ENCODE measurements at places on chromosomes 2 and 18.

DNA sequence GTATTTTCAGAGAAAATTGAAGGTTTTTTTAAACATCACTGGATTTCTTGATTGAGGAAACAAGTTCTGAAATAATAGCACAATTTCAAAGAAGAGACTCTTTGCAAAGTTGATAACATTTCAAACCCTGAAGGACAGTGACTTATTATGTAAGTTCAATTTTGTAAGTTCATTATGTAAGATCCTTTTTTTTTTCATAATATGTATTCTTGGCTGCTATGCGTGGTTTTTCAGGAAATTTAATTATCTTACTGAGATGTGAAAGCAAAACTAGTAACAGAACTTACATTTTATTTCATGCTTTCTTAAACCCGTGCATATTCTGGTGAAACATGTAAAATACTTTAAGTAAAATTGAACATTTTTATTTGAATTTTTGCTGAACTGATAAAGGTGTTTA, 65.4 kb downstream of the RIF1 start:
- no peak for DNase-seq

DNA sequence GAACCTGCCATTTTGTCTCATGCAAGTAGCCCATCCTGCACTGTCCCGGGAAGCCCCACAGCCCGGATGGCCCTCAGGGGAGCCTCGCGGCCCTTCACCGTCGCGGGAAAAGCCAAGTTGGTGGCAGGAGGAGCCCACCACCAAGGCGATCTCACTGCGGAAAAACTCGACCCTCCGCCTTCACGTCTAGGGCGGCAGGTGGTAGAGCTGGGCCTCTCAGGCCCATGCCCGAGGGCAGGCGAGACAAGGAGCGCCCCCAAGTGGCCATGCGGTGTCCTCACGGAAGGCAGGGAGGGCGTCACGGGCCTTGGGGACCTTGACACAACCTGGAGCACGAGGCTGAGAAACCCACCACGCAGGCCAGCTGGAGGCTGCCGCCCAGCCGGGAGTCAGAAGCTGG, 34.8 kb upstream of the SKA1 start:
- DNase-seq: no peak

- no peak for DNase-seq
These were observed 154.1 kb downstream of the BAZ2B start for GRCh38 chr2:159462201-159462785.

DNA sequence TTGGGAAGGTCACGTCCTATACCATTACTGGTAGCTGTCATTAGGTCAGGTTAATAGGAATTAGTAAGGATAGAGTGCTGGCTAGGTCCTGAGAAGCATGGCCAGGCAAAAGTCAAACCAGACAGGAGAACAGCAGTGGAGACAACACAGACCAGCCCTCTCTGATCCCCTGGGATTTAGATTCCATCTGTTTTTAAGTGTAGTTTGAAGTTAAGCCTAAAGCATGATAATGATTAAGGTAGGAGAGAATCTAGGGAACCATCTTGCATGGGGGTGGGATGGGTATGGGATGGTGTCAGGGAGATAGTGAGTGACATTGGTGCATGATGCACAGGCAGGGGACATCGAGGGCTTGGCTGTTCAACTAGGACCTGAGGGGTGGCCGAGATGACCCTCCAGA, 96.6 kb downstream of the MYCN start:
- no peak for DNase-seq

DNA sequence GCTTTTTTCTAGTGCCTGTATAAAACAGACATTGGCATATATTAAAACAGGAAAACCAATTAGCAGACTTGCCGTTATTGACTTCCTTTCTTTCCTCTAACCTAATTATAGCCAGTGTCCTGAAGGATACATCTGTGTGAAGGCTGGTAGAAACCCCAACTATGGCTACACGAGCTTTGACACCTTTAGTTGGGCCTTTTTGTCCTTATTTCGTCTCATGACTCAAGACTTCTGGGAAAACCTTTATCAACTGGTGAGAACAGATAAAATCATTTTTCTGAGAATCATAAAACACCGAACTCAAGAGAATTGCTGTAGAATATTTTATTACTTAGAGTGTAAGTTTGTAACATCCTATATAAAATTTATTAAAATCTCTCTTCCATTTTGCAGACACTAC, 74.3 kb downstream of the SCN2A start:
- no peak for DNase-seq

DNA sequence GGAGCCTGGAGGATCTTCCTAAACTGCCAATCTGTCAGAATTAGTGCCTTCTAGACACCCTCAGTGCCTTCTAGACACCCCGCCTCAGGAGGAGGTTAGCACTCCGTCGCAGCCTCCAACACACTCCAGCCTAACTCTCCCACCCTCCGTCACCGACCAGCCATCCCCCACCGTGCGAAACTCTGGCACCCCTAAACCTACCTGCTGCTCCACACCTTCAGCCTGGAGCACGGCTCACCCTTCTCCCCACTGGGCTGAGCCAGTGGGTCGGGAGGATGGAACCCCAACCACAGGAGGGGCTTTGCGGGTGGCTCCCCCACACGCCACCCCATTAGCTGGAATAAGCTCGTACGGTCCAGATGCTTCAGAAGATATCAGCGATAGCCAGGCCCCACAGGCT, 468.9 kb upstream of the HS6ST1 start:
- DNase-seq: peak; percentile 42

GRCh38 chr18:35457140-35457704, 40.5 kb downstream of the INO80C start:
- no peak for DNase-seq

GRCh38 chr2:193088026-193088425, 893.3 kb upstream of the TMEFF2 start:
- no peak for DNase-seq

GRCh38 chr18:23209031-23209430, 73.7 kb downstream of the CABLES1 start:
- DNase-seq: no peak

DNA sequence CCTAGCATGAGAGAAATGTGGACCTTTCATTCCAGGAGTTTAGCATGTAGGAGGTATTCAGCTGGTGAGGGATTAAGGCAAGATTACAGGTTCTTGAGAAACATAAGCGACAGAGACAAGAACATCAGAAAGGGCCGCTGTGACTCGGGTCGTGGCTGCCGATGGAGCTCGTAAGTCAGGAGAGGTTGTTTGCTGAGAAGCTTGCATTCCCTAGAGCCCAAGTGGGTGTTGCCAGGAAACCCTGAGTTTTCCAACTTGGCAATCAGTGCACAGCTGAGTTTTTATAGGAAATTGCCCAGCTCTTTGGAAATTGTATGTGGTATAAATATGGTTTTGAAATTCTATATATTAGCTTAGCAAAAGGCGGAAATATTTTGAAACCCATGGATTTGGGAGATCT, 46.4 kb upstream of the CYP1B1 start:
- DNase-seq: no peak

DNA sequence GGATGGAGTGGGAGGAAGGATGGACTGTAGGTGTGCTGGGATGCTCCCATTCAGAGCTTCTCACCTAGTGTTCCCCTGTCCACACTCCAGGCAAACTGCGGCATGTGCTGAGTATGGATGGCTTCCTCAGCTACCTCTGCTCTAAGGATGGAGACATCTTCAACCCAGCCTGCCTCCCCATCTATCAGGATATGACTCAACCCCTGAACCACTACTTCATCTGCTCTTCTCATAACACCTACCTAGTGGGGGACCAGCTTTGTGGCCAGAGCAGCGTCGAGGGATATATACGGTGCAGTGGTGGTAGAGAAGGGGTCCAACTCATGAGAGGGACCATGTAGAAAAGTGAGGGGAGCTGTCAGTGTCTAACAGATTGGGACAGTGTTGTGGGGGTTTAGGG, 20.2 kb downstream of the PLCD4 start:
- DNase-seq: no peak

GRCh38 chr2:173414823-173415322, 60.2 kb downstream of the CDCA7 start:
- DNase-seq: no peak

GRCh38 chr18:22179174-22179573, 9.8 kb downstream of the GATA6 start:
- DNase-seq: no peak

- DNase-seq: no peak
These were observed 106.9 kb upstream of the THOC1 start for GRCh38 chr18:374721-375168.

GRCh38 chr2:223122781-223123180, 70.8 kb downstream of the KCNE4 start:
- no peak for DNase-seq

DNA sequence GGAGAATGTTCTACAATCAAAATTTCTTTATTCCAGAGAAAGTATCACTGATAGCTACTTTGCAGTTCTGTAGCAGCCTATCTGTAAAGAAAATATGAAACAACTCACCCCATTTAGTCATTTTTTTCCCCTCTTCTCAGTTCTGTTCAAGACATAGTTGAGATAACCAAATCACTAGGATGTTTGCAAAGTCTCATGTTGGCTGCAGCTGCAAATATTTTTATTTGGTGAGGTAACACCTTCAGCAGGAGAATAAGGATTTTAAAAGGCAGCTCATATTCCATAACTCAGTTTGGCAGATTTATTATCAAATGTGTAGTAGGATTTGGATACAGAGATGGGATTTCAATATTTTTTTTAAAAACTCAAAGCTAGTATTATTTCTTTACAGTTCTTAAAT, 41.0 kb downstream of the HNRNPLL start:
- DNase-seq: no peak

DNA sequence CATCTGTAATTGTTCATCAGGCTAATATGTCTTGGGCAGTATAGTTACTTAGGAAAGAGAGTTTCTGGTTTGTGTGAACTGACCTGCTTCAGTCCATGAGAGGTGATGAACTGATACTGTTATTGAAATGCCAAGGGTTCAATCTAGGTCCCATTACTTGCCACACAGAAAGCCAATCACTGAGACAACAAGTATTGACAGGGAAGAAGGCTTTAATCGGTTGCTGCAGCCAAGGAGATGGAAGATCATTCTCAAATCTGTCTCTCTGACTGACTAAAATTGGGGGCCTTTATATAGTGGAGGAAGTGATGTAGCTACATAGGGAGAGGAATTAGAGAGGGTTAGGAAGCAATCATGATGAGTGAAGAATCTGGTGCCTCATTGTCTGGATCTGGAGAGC, 19.9 kb upstream of the FAM98A start:
- no peak for DNase-seq

DNA sequence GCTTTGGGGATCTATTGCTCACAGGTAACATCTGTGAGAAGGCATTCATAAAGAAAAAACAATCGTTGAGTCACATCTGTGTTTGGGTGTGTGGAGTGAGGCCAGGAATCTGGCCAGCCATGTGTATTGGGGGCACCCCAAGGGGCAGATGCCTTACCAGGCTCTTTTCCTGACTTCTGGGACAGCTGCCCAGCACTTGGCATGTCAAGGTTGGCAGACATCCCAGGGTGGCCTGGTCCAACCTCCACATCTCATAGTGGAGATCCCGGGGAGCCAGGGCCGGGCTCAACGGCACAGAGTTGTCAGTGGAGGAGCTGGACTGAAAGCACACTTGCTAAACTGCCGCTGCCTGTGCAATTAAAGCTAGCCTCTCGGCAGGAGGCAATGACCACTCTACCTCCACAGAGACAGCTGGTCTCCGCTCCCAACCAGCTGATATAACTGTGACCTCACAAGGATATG, 75.3 kb upstream of the MGAT4A start:
- DNase-seq: no peak

DNA sequence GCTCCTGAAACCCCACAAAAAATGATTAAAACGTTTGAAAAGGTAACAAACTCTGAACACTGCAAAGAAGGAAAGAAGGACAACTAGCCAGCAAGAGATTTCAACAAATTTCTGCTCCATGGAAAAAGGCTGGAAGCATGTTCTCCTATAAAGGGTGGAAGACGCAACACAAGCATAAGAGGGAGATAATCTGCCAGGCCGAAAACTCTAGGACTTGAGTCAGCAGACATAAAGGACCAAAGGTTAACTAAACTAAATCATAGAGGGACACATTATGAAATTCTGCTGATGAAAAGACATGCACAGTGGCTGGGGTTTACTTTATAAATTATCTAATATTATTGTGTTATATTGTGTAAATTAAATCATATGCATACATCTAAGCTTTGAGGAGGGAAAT, 6.8 kb downstream of the NPHP1 start:
- no peak for DNase-seq

DNA sequence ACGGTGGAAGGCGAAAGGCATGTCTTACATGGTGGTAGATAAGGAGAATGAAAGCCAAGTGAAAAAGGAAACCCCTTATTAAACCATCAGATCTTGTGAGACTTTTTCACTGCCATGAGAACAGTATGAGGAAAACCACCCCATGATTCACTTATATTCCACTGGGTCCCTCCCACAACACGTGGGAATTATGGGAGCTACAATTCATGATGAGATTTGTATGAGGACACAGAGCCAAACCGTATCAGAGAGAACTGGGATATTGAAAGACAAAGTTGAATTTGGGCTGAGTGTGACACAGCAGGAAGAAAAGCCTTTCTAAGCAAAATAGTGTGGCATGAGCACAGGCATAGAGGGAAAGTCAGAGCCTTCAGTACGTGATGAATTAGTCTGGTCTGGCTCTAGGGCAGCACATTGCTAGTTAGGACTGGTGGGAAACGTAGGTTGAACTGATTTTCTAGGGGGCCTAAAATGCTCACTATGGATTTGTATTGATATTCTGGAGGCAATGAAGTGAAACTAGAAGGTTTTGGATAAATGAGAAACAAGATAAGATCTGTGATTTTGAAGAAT, 84.8 kb upstream of the RND3 start:
- DNase-seq: no peak

- DNase-seq: no peak
These were observed 573.5 kb upstream of the SETBP1 start for GRCh38 chr18:44107187-44107586.

- DNase-seq: no peak
These were observed 98.2 kb downstream of the TNS1 start for GRCh38 chr2:217904614-217904965.

GRCh38 chr18:57801761-57802212, 1.3 kb downstream of the ATP8B1 start:
- DNase-seq: no peak

DNA sequence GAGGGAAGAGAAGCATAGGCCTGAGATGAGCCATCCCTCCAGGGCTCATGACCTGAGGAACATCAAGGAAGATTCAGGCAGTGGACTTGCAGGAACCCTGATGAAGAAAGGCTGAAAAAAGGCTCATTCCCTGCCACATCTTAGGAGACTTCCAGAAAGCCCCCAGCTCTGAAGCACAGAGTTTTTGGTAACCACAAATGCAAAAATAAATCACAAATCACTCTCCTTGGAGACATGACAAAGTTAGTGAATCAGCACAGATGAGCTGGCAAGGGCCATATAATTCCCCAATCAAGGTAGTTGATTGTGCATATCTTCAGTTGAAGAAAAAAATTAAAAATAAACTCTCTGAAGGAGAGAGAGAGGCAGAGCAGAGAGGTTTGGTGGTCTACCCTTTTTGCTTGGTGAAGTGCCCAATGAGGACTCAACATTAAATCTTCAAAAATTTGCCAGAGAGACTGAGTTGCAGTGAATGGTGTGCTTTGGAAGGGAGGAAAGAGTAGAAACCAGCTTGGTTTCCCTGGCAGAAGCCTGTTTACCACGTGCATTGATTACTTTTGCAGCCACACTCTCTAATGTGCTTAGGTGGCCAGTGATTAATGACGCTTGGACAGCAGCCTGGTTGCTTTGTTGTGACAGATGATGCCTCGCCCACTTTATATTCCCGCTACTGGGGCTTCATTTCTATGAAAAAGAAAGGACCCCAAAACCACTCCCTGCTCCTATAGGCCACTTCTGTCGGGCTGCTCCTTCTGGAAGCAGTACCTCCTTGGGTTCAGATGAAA, 257.4 kb upstream of the SLC14A2 start:
- no peak for DNase-seq

- no peak for DNase-seq
These were observed 30.6 kb upstream of the SH3RF3 start for GRCh38 chr2:109098251-109098920.
